ENCODE measurements at places on chromosomes 13 and 19. TPM values are rescaled to one million over a fixed set of nuclear protein-coding genes. Genes with fewer than 3 reads are reported as not detected.

DNA sequence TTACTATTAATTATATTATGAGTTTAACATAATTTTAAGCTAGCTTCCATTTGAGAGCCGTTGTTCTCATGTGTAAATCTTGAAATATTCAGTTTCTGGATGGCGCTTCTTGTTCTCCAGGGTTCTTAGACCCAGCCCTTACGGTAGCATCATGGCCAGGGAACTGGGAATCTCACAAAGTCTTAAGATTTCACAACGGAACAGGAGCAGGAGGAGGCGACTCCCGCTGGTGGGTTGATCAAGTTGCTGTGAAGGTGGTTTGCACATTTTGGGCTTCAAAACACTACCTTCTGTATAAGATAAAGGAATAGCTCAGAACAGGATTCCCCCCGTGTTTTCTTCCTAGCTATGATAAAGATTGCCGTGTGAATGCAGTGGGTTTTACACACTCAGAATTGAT, 2.8 kb downstream of the NAXD start:
- no peak for DNase-seq

PRTN3 gene
- total RNA-seq: not detected

- DNase-seq: no peak
Observed at GRCh38 chr13:35804901-35805300, 326.3 kb downstream of the DCLK1 start.

TMEM161A gene
- 17.6 TPM for total RNA-seq

ZNF610 gene
- total RNA-seq: 0.84 TPM

DNA sequence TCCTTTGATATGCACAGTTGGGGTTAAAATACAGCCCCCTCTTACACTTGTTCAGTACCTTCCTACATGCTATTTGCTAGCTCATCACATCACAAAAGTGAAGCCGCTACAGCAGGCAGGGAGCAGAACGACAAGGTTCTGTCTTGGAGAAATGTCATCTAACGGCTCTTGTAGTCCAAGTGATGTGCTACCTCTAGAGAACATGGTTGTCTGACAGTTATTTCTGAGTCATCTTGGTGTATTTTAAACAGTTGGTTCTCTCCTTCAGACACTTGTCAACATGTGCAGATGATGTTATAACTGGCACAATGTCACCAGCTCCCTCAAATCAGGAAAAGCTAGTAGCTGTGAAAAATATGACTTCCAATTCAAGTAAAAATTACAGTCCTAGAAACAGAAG, 865.0 kb downstream of the PCDH9 start:
- DNase-seq: no peak

DNA sequence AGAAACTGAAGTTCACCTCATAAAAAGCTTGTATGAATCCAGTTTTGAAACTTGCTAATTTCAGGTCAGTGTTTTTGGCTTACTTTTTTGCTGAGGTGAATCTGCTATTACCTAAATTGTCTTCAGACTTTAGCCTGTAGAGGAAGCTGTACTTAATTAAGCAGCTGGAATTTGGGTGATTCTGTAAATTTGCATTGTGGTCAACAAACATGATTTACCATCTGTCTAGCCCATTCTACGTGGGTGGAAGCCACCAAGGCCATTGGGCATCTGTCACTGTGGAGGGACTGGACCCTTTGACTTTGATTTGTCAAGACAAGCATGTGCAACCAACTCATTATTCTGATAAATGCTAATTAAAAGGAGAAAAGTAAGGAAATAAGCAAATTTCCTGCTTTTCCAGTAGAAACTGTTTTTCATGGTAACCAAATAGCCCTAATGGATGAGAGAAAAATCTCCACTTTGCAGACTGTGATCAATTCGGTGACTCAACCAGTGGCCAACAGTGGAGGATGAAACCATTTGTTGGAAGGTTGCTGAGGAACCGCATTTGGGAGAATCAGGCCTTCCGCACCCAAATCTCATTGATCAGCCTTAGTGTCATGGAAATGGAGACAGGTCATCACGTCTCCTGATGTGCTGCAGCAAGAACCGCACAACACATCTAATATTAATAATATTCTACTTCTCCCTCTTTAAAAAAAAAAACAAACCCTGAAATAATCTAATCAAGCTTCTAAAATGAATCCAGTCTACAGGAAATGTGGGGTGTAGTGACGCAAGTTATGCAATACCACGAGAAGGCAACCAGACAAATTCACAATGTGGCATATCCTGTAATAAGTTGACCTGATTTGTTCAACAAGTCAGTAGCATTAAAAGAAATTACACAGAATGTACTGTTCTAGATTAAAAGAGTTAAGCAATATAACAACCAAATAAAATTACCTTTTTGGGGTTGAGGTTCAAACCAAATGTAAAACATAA, 54.3 kb downstream of the GARRE1 start:
- DNase-seq: no peak

CATSPERD gene
- not detected for total RNA-seq

DNA sequence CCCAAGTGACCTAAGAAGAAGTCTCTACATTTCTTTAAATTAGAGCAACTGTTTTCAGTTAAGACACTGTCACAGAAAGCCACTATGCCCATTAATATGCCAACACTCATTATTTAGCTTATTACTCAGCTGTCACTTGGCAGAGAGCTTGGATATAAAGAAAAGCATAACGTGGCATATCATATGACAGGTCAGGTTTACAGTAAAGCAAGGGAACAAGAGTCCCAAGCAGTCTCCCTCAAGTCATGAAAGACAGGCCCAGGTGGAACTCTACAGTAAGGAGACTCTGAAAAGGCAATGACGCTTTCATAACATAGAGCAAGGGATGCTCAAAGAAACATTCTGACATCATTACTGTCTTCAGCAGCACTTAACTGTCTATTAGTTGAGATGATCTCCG, 6.3 kb downstream of the LHFPL6 start:
- no peak for DNase-seq

DNA sequence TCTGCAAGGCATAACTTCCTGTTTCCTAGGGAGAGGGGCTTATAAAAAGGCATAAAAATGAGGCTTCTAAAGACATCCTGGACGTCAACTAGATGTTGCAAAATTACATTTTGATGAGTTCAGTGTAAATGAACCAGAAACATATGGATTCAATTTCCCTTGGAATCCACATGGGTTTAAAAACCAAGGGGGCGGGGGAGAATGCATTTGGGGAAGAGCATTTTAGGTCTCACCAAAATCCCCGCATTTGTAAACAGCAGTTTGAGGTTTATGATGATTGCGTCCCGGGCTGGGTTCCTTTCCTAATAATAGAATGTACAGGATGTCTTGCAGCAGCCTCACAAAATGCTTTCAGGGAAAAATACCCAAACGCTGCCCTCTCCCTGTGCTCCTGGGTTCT, 407.8 kb downstream of the ZNF536 start:
- DNase-seq: no peak

DNA sequence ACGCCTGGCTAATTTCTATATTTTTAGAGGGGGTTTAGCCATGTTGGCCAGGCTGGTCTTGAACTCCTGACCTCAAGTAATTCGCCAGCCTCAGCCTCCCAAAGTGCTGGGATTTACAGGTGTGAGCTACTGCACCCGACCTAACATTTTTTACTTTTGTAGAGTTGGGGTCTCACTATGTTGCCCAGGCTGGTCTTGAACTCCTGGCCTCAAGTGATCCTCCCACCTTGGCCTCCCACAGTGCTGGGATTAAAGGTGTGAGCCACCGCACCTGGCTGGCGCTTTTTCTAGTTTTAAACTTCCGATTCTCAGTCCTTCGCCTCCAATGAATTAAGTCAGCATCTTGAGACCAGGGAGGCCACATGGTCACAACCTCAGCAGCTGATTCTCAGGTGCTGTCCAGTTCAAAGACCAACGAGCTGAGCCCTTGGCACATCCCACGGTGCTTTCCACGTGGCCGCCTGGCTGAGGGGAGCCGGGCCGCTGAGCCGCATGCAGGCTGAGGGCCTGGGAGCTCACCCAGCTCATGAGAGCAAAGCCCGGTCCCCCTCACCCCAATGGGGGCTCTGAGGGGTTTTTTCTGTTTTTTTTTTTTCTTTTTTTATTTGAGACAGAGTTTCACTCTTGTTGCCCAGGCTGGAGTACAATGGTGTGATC, 9.1 kb downstream of the AP3D1 start:
- no peak for DNase-seq

ADM5 gene
- total RNA-seq: 2.0 TPM

DNA sequence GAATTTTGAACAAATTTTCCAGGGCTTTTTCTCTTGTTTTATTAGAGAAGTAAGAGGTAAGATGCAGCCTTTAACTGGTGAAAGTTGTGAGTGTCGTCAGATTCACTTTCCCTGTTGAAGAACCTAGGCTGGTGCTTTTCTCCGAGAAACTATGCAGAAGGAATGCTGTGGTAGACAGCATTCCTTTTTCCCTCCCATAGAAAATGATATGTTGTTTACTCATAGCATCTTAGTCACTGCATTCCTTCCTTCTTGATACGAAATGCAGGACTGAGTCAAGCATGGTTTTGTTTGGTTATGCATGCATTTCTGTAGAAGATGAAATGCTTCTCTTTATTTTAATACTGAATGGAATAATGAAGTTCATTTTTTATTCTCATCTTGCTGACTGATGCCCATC, 3.4 kb downstream of the ITGBL1 start:
- DNase-seq: no peak

DNA sequence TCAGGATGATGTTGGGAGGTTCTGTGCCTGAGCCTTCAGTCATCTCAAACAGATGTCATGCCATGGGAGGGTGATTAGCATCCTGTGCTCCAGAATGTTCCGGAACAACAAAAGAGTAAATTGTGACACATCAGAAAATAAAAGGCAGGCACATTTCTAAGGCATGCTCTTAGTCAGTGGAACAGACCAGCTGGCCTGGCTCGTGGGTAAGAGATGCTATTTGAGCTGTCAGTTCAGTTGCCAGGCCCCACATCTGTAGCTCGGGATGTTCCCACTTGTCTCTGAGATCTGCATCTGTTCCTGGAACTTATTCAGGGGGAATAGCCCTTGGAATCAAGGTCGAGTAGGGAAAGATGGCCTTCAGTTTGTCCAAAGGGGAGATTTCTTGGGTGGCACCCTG, 26.0 kb downstream of the OLFM4 start:
- DNase-seq: no peak

- DNase-seq: no peak
Observed at GRCh38 chr19:4347521-4347920, 4.2 kb downstream of the MPND start.

DNA sequence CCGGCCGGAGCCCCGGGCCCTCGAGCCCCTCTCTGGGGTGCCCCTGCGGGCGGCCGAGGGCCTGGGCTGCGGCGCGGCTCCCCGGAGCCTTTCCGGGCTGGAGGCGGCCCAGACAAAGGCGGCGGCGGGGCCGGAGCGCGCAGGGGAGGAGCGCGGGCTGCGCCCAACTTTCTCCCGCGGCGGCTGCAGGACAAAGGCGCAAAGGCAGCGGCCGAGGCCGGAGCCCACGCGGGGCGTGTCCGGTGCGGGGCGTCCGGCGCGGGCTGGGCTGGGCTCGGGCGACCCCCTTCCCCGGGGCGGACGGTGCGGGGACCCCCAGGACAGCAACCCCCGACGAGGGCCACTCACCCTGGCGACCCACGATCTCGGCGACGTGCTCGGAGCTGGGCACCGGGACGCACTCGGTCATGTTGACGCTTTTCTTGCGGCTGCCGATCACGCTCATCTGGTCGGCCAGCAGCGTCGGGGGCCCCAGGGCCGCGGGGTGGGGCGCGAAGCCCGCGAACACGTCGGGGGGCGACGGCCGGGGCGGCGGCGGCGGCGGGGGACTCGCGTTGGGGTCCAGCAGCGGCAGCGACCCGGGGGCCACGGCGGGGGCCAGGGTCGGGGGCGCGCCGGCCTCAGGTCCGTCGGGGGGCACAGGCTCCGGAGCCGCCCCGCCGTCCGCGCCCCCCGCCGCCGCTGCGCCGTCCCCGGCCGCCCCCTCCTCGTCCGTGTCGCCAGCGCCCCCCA, 843 bp downstream of the MEX3D start:
- DNase-seq: peak; percentile 36

DNA sequence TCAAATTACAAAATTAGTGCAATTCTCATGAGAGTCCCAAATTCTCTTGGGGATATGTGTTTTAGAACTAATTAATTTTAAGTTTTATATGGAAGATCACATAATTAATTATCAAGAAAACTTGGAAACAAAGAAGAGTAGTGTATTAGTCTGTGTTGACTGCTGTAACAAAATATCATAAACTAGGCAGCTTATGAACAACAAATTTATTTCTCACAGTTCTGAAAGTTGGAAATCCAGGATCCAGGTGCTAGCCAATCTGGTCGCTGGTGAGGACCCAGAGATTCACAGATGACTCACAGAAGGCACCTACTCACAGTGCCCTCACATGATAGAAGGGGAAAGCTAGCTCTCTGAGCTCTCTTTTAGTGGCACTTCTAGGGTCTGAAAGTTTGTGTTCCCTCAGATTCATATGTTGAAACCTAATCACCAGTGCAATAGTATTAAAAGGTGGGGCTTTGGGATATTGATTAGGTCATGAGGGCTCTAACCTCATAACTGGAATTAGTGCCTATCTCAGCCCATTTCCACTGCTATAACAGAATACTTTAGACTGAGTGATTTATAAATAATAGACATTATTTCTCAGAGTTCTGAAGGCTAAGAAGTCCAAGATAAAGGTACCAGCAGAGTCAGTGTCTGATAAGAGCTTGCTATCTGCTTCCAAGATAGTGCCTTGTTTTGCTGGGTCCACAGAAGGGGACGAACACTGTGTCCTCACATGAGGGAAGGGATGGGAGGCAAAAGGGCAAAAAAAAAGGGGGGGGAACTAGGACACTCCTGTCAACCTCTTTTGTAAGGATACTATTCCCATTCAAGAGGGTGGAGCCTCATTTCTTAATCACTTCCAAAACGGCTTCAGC, 1.5 kb upstream of the ARGLU1 start:
- no peak for DNase-seq

DNA sequence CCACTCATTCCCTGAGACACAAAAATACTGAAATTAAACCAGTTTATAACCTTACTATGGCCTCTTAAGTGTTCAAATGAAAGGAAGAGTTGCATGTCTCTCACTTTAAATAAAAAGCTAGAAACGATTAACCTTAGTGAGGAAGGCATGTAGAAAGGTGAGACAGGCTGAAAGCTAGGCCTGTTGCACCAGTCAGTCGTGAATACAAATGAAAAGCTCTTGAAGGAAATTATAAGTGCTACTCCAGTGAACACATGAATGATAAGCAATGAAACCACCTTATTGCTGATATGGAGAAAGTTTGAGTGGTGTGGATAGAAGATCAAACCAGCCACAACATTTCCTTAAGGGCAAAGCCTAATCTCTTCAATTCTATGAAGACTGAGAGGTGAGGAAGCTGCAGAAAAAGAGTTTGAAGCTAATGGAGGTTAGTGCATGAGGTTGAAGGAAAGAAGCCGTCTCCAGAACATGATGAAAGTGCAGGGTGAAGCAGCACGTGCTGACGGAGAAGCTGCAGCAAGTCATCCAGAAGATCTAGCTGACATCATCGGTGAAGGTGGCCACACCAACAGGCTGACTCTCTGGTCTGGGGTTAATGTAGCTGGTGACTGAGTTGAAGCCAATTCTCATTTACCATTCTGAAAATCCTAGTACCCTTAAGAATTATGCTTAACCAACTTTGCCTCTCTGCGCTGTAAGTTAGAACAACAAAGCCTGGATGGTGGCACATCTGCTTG, 94.5 kb upstream of the TEX29 start:
- no peak for DNase-seq

GRCh38 chr13:43411211-43411610, 375.6 kb downstream of the ENOX1 start:
- no peak for DNase-seq
